ENCODE measurements at places on chromosomes 7 and 10.

- no peak for DNase-seq
Measured at GRCh38 chr10:79103585-79103984, 34.8 kb downstream of the ZMIZ1 start.

DNA sequence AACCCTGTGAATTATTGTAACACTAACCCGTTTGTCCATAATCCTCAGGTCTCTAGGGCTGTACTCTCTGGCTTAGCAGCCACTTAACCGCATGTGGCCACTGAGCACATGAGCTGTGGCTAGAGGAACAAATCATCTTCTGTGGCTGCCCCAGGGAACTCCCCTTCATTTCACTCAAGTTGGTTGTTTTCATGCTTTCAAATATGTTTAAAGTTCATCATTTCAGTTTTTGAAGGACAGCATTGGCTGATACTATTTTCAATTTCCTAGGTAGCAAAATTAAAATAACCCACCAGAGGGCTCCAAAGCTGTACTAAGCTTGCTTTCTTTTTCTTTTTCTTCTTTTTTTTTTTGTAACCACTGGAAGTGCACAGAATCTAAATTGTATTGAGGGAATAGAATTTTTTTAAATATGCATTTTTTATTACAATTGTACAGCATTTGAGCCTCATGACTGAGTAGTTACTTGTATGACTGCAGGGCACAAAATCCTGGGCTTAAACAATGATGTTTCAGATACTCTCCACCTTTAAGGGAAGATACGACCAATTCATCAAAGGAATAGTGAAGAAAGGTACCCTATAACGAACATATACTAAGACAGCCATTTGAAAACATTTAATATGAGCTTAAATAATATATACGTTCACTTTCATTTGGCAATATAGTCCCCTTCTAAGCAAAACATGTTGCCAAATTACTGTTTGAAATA, 38.6 kb downstream of the MRC1 start:
- no peak for DNase-seq

DNA sequence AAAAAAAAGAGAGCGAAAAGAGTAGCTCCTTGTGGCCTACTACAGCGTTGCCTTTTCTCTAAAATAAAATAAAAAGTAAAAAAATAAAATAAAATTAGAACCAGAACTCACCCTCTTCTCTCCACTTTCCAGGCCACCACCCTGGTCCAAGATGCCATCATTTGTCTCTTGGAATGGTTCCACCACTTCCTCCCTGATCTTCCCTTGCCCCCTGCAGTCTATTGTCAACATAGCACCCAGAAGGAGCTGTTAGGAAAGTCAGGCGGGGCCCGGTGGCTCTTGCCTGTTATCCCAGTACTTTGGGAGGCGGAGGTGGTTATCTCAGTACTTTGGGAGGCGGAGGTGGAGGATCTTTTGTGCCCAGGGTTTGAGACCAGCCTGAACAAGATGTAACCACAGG, 7.6 kb upstream of the GRID2IP start:
- no peak for DNase-seq

DNA sequence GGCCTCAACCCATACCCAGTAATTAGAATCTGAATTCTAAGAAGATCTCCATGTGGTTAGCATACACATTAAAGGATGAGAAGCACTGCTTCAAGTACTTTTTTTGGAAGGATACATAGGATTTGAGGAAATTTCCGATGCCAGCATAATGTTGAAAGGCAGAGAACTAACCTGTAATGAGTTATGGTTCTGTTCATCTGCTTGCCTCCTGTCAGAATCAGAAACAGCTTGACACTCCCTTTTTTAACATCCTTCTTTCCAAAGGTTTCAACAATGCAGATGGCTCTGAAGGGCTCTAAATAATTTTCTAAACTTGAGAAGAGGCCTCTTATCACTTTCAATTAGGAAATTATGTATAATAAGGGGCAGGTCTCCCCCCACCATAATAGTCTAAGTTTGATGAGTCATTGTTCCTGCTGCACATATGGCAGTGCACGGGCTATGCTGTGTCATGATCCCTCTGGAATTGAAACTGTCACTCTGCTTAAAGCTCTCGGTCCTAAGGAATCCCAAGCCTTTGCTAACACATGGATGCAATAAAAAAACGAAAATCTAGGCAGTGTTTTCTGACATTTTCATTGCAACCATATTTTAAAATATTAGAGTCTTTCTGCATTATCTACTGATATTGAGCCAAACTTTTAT, 291.2 kb upstream of the FZD1 start:
- no peak for DNase-seq

DNA sequence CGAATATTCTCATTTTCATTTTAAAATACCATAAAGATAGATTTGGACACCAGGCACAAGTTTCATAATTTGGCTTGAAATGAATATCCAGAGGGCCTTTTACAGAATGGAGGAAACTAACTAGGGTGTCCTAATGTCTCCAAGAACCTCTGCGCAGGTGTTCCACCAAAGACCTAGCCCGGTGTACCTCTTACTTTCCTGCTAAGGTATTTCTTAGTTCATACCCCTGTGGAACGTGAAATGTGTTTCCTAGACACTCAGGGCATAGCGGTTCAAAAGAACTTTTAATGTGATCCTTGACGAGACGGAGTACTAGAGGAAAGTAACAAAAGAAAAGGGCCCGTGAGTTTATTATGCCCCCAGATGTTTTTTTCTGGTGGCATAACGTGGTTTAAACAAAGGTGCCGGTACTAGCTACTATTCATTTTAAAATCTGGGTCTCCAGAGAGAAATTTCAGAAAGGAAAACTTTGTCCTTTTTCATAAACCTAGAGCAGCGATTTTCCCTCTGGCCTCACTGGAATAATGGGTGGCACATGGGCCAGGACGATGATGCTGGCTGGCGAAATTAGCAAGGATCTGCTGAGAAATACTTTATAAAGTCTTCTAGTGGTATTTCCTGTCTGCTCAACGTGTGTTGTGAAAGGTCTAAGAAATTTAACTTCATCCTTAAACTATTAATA, 1.4 kb downstream of the APBB1IP start:
- no peak for DNase-seq

DNA sequence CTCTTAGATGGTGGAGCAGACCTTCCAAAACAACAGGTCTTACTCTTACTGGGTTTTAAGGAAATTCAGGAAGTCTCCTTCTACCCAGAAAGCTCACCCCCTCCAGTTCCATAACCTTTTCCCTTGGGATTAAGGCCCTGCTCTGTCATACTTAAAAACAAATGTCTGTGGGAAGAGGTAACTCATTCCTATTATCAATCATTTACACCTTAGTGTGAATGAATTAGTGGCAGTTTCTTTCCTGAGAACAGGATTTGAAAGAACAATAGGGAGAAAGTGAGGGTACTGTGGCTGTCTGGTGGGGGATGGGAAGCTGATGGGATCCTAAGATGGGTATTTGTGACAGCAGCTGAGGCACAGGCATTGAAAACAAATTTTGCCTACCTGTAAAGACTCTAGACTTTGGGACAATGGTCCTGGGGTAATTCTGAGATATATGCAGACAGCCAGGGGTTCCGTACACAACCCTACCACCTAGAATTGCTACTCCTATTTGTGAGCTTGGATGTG, 22.2 kb upstream of the PDLIM1 start:
- DNase-seq: no peak

- DNase-seq: no peak
Measured at GRCh38 chr10:108049668-108050067, 885.2 kb upstream of the SORCS1 start.

- DNase-seq: no peak
Measured at GRCh38 chr10:115052226-115052625, 40.9 kb upstream of the ATRNL1 start.

GRCh38 chr10:124494046-124494807, 32.6 kb downstream of the LHPP start:
- no peak for DNase-seq

DNA sequence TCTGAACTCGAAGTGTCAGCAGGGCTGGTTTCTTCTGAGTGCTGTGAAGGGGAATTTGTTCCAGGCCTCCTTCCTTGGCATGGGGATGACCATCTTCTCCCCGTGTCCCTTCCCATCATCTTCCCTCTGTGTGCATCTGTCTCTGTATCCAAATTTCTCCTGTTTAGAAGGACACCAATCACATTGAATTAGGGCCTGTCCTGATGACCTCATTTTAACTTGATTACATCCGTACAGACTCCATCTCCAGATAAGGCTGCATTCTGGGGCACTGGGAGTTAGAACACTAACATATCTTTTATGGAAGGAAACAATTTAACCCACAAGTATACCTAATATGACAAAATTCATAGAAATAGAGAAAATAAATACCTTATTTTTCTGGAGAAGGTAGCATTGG, 76.8 kb upstream of the ANKRD1 start:
- DNase-seq: no peak

GRCh38 chr10:75544993-75545706, 113.7 kb downstream of the LRMDA start:
- DNase-seq: no peak

- DNase-seq: no peak
Measured at GRCh38 chr7:140475747-140476333, 3.5 kb downstream of the MKRN1 start.

- DNase-seq: no peak
Measured at GRCh38 chr7:139827042-139827441, 2.0 kb upstream of the TBXAS1 start.

- DNase-seq: no peak
Measured at GRCh38 chr10:99756159-99756558, 24.1 kb downstream of the CUTC start.

- DNase-seq: no peak
Measured at GRCh38 chr7:1137517-1138167, 22.4 kb downstream of the ZFAND2A start.

GRCh38 chr7:43649755-43650274, 66.9 kb downstream of the STK17A start:
- DNase-seq: no peak

DNA sequence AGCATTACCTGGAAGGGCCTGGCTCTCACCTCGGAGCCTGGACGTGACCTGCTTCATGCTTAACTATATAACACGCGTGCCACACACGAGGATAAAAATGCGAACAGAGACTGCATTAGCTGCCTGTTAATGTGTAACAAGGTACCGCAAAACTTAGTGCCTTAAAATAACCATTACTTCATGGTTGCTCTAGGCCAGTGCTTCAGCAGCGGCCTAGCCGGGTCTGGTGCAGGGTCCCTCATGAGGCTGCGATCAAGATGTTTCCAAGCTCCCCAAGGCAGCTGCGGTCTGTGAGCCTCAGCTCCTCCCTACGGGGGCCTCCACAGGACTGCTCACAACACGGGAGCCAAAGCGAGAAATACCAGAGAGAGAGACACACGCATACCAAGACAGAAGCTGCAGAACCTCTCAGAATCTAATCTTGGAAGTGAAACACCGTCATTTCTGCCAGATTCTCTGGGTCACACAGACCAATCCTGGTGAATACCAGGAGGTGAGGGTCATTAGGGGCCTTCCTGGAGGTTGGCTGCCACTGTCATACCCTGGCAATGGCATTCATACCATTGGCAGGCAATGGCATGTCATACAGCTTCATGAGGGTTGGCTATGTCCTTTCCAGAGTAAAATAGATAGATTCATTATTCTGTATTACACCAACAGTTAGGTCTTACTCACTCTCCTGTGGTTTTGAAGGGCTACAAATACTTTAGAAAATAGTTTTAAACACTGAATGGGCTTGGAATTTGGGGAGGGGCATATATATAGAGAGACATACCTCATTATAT, 94.5 kb downstream of the HIPK2 start:
- no peak for DNase-seq

DNA sequence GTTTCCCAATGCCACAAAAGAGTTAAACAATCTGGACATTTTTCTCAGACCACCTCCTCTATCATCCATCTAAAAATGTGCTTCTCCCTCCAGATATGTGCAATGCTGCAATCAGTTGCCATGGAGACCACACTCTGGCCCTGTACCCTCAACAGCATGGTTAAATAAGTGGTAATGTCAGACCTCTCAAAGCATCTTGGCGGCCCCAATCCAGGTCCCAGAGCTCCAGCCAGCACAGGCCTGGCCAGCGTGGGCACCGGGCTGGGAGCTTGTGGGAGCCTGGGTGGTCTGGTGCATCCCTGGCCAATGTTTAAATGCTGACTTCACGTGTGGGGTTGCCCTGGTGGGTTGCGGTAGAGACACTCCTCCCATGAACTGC, 362.9 kb upstream of the ZNF32 start:
- no peak for DNase-seq

DNA sequence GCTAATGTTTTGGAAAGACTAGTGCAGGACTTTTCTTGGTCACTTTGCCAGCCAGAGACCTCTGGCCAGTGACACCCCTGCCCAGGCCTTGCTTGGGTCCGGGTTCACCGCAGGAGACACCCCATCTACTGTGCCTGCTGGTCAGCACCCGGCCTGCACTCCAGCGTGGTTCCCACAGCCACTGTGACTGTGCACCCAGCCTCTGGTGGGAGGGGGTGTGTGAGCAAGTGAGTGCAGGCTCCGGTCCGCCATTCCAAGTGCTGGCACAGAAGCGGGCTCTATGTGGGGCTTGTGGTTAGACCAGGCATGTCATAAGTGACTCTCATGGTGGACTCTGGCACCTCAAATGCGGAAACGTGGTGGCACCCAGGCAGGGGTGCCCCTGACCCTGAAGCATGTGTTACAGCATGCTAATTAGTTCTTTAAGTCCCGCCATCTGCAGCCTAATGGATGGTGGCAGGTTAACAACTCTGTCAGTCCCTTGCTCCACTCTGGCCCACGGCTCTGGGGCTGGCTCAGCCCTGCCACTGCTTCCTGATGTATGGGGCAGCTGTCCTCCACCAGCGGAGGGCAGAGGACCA, 311.9 kb upstream of the HGF start:
- DNase-seq: no peak

- DNase-seq: no peak
Measured at GRCh38 chr7:139968931-139969330, 93.8 kb downstream of the PARP12 start.

DNA sequence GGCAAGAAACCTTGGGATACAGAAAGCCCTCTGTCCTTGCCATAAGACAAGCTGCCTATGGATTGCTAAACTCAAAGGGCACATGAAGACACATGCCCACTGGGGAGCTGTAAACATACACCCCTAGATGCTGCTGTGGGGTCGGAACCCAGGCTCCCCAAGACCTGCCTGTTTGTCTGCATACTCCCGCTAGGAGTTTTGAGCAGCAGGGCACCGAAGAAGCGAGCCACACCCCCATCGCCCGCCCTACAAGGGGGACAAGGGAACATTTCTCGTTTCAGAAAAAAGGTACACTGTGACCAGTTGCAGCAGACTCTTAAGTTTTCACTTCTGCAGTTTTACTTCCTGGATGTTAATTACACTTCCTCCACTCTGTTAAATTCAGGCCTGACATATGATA, 680.2 kb upstream of the GHITM start:
- no peak for DNase-seq

DNA sequence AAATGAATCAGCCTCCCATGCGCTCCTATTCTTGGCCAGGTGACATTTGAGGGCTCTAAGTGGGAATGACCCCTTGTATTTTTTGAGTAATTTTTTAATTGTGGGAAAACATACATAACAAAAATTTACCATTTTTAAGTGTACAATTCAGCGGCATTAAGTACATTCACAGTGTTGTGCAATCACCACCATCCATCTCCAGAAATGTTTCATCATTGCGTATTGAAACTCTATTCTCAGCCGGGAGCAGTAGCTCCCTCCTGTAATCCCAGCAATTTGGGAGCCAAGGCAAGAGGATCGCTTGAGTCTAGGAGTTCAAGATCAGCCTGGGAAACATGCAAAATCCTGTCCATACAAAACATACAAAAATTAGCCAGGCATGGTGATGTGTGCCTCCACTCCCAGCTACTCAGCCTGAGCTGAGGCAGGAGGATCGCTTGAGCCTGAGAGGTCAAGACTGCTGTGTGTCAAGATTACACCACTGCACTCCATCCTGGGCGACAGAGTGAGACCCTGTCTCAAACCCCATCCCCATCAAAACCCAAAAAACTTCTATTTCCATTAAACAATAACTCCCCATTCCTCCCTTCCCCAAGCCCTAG, 2.5 kb downstream of the ANTXRL start:
- DNase-seq: no peak

GRCh38 chr7:84705706-84706105, 481.1 kb downstream of the SEMA3D start:
- no peak for DNase-seq

Data from SK-N-MC (cell line).